ENCODE measurements at places on chromosomes 6 and 20.

DNA sequence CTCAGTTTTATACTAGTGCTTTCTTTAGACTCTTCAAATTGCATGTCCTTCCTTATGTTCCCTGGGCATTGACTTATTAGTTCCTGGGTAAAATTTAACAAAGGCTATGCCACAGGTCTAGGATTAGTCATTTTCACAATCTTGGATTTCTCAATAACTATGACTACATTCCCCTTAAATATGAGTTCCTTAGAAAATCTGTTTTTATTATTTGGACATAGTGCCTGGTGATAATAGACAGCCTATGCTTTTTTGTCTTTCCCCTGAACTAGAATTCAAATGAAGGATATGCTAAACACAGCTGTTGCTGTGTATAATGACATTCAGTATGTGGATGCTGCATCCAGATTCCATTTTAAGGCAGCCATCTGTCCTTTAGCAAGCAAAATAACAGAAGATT lies 1252.8 kb upstream of the GJE1 start:
- no peaks in the 10 kb centered on the region for H3K4me1 ChIP-seq
- H3K27ac ChIP-seq = no peak overlapping the region
- no peak overlapping the region for H3K4me3 ChIP-seq
- no peak for DNase-seq
- H3K36me3 ChIP-seq = no peaks in the 10 kb centered on the region
- H3K27me3 ChIP-seq = no peaks in the 10 kb centered on the region

- H3K36me3 ChIP-seq = no peaks in the 10 kb centered on the region
- H3K27me3 ChIP-seq = no peaks in the 10 kb centered on the region
- no peaks in the 10 kb centered on the region for H3K4me1 ChIP-seq
- DNase-seq = no peak
Observed at GRCh38 chr6:7631466-7631865, 41.5 kb downstream of the SNRNP48 start.

- no peak for DNase-seq
- H3K4me1 ChIP-seq = peaks cover 7% of the 10 kb centered on the region
- peak overlapping the region; percentile 67 for H3K4me3 ChIP-seq
- no peak overlapping the region for H3K27ac ChIP-seq
- no peaks in the 10 kb centered on the region for H3K27me3 ChIP-seq
- H3K36me3 ChIP-seq = no peaks in the 10 kb centered on the region
Observed at GRCh38 chr6:18276610-18277236, 12.4 kb upstream of the DEK start.

- no peaks in the 10 kb centered on the region for H3K36me3 ChIP-seq
- DNase-seq = no peak
- no peaks in the 10 kb centered on the region for H3K27me3 ChIP-seq
- no peak overlapping the region for H3K4me3 ChIP-seq
- H3K4me1 ChIP-seq = no peaks in the 10 kb centered on the region
Observed at GRCh38 chr20:61935926-61936700, 129.6 kb downstream of the TAF4 start.

- H3K36me3 ChIP-seq = no peaks in the 10 kb centered on the region
- H3K27ac ChIP-seq = no peak overlapping the region
- no peaks in the 10 kb centered on the region for H3K4me1 ChIP-seq
- no peak for DNase-seq
- no peak overlapping the region for H3K4me3 ChIP-seq
Observed at GRCh38 chr6:166411721-166412151, 29.0 kb upstream of the MPC1 start.

- no peaks in the 10 kb centered on the region for H3K27me3 ChIP-seq
- peak overlapping the region; percentile 41 for H3K27ac ChIP-seq
- H3K4me3 ChIP-seq = no peak overlapping the region
- H3K36me3 ChIP-seq = no peaks in the 10 kb centered on the region
- H3K4me1 ChIP-seq = peaks cover 12% of the 10 kb centered on the region
Observed at GRCh38 chr20:12171923-12172524, 254.3 kb downstream of the BTBD3 start.
